ENCODE measurements at places on chromosomes 4 and X.

GRCh38 chrX:125651426-125651825 is 331.8 kb downstream of the TEX13C start:
- DNase-seq, result no peak

- DNase-seq, result no peak
Measured at GRCh38 chr4:25823632-25824031, 39.2 kb downstream of the SEL1L3 start.

- DNase-seq, result no peak
Measured at GRCh38 chr4:171812333-171812664, 905 bp upstream of the GALNTL6 start.

GRCh38 chr4:27007507-27007906 is 146.9 kb downstream of the STIM2 start:
- DNase-seq, result no peak

DNA sequence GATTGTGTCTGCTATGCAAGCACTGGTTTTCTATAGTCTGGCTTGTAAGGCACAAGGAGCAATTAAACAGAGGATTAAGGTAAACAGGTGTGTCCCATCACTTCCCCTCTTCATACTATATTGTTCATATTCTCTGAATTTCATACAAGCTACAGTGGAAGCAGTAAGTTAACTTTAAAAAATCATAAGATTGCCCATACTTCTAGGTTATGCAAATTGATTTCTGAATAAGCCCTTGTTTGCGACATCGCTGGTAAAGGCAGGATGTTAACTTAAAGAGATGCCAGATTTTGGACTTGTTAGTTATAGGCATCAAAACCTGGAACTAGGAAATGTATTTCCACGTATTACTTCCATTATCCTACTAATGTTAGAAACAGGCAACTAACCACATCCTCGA is 1.0 kb upstream of the TMEM131L start:
- no peak for DNase-seq

DNA sequence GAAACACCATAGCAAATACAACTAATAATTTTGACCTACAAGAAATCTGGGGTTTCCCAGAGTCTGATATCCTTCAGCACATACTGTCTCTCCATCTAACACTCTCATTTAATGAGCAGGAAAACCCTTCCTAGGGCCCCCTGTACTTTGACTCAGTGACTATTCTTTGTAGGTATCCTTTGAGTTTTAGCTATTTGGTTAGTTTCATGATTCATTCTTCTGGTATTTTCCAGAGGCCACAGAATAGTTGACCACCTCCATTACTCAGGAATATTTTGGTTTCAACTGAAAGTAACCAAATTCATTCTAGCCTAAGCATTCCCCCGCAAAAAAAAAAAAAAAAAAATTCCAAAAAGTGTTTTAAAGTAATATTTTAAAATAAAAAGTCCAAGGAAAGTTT is 140.0 kb downstream of the IDS start:
- DNase-seq, result no peak

- no peak for DNase-seq
Measured at GRCh38 chr4:125801373-125801772, 486.6 kb downstream of the FAT4 start.

- DNase-seq, result no peak
Measured at GRCh38 chr4:86367577-86367976, 7.7 kb upstream of the MAPK10 start.

- DNase-seq, result no peak
Measured at GRCh38 chr4:183165376-183165775, 66.3 kb downstream of the WWC2 start.

- DNase-seq, result no peak
Measured at GRCh38 chrX:132843363-132843762, 115.1 kb downstream of the HS6ST2 start.

Data from H7 (cell line).